ENCODE measurements at places on chromosomes 11 and 22. TPM values are rescaled to one million over a fixed set of nuclear protein-coding genes. Genes with fewer than 3 reads are reported as not detected.
A peak's percentile ranks its signal among the peaks of the same experiment; 100 is the strongest.

- DNase-seq: no peak
These were observed 30.1 kb upstream of the ANO5 start for GRCh38 chr11:22162756-22163155.

DNA sequence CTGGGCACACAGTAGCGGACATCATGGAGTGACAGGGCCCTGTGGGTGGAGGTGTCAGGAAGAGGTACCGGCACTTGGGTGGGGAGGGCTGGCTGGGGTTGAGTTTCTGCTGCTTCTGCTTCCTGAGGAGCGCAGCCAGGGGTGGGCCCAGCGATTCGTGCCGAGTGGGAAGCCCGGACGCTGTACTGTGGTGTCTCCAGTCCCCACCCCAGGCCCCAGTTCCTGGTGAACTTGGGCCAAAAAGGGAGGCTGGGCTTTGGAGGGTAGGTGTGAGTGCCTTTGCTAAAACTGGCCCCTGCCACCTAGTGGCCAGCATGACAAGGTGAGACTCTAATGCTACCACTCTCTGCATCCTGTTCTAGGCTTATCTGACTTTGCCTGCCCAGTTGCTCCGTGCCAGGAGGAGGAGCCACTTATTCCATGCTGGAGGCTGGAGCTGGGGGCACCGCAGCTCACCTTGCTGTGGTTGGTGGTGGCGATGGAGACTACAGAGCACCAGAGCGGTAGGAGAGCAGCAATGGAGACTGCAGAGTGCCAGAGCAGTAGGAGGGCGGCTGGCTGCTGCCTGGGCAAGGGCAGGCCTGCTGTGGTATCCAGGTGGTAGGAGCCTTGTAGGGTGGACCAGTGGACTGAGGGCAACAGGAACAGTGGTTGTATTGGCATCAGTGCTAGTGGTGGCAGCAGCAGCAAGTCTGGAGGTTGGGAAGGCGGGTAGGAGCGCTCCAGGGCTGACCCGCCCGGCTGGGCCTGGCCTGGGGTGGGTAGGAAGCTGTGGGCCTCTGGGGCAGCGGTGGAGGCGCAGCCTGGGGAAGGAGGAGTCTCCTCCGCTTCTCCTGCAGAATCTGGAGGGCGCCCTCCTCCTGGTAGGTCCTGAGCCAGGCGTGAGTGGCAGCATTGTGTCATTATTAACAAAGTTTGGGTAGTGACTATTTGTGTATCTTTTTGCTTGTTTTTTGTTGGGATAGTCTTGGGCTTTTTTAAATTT is 2.2 kb upstream of the RFPL2 start:
- no peak for DNase-seq

Gene RNASEH2C
- 39.0 TPM for polyA plus RNA-seq

DNA sequence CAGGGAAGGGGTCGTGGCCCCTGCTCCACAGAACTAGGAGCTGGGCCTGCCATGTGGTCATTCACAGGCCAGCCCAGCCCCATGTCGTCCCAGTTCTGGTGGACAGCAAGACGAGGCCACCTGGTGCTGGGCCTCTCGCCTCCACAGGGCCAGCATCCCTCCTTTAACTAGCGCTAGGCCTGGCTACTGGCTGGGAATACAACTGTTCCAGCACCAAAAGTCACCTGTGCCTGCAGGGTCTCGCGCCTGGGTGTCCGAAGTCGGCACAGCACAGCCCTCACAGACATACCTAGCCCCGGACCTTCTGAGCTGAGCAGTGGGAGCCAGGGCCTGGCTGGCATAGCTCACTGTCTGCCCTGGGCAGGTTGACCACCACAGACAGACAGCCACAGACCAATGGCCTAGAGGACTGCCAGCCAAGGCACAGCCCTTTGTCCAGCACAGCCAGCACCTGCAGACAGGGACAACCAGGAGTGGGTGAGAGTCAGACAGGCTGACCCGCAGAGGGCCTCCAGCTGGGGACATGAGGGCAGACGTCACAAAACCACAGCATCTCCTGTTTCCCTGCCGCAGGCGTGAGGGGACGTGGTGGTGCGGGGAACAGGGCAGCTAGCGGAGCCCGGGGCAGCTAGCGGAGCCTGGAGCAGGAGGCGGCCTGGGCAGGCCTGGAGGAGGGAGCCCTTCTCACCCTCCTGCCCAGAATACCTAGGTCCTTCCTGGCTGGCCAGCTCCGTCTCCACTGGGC is 27.2 kb upstream of the TH start:
- DNase-seq: no peak

GRCh38 chr11:77020734-77021133 is 13.5 kb upstream of the B3GNT6 start:
- no peak for DNase-seq

GRCh38 chr11:13302420-13302958 is 24.9 kb downstream of the BMAL1 start:
- no peak for DNase-seq

DNA sequence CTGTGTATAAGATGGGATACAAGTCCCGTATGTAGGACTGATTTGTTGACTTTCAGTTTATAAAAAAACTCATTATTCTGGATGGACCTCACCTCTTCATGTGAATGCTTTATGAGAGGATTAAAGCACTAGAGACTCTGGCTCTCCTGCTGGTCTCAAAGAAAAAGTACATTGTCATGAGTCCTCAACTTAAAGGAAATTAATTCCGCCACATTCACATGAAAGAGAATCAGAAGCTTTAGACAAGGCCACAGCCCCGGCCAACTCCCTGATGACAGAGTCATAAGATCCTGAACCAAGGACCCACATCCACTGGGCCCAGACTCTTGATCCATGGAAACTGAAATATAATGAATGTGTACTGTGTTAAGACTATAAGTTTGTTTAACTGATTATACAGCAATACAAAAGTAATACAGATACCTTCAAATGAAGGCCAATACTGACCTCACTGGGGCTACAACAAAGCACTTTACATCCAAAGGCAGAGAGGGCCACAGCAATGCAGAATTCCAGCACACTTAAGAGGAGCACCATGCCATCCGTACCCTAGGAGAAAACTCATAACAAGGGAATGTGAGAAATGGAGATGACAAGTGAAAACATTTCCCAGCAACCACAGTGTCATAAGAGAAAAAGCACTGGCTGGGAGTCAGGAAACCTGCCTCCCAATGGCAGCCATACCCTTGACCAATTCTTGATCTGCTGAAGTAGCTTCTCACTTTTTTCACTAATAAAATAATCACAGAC is 25.4 kb upstream of the MS4A6A start:
- no peak for DNase-seq

Gene DEUP1
- 1.4 TPM for polyA plus RNA-seq

Gene SAA1
- not detected for polyA plus RNA-seq

- no peak for DNase-seq
These were observed 42.2 kb downstream of the UBASH3B start for GRCh38 chr11:122697636-122698167.

DNA sequence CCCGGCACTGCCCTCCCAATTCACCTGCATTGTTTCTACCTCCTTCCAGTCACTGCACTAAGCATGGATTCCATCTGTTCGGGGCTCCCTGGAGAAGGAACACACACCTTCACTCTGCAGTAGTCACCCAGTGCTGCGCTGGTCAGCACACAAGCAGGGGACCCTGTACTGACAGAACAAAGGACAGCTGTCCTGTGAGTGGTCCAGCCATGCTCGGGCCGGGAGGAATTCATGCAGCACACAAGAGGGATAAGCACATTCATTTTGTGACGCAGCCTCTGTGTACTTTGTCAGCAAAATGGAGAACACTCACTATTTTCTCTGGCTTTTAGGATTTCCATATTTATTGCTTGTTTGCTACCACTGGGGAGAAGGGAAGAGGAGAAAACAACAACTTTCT is 167.3 kb downstream of the NTM start:
- DNase-seq: no peak

DNA sequence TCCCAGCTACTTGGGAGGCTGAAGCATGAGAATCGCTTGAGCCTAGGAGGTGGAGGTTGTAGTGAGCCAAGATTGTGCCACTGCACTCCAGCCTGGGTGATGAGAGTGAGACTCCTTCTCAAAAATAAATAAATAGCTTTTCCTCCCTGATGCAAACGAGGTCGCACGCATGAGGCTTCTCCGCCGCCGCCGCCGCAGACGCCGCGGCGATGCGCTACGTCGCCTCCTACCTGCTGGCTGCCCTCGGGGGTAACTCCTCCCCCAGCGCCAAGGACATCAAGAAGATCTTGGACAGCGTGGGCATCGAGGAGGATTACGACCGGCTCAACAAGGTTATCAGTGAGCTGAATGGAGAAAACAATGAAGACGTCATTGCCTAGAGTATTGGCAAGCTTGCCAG is 20.0 kb upstream of the RAB39A start:
- DNase-seq: no peak

DNA sequence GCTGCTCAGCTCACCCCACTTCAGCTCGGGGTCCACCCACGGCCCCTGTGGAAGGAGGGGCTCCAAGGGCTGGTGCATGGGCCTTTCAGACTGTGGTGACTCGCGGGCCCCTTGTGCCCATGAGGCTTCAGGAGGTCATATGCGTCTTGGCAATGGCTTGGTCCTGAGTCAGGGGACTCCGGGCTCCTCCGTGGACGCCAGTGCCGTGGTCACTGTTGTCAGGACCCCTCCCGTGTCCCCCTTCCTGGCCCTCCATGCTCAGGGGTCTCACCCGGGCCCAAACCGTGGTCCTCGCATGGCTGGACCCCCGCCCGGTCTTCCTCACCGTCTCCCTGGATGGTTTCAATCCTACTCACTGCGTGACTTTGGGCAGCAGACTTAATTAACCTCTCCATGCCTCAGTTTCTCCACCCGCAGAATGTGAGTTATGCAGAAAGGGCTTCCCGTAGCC is 436.4 kb downstream of the TBC1D22A start:
- DNase-seq: no peak

- no peak for DNase-seq
These were observed 2.0 kb upstream of the KDELR3 start for GRCh38 chr22:38465673-38466490.

DNA sequence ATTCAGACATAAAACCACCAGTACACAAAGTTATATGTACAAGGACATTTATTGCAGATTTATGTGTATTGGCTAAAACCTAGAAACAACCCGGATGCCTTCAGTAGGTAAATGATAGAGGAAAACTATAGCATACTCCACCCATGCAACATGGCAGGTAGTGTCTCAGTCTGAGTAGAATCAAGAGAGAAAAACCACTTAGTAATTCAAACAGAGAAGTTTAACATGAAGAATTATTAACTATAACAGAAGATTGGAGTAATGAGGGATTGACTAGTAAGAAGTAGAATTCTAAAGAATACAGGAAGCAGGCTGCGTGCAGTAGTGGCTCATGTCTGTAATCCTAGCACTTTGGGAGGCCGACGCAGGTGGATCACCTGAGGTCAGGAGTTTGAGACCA is 16.2 kb upstream of the SPTY2D1 start:
- DNase-seq: no peak

- peak; percentile 70 for DNase-seq
These were observed 219.9 kb downstream of the MN1 start for GRCh38 chr22:27581688-27582087.

DNA sequence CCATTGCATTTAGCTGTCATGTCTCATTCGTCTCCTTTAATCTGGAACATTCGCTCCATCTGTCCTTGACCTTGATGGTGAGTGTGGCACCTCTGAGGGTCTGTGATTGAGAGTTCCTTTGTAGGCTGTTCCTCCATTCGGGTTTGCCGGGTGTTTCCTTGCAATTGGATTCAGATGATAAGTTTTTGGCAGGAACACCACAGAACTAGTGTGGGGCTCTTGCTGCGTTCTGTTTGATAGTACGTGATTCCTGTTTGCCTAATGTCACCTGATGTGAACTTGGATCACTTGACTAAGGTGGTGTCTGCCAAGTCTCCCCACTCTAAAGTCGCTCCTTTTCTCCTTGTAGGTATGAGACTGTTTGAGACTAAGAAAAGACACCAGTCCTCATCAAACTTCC is 109.7 kb upstream of the TMEM45B start:
- DNase-seq: no peak

DNA sequence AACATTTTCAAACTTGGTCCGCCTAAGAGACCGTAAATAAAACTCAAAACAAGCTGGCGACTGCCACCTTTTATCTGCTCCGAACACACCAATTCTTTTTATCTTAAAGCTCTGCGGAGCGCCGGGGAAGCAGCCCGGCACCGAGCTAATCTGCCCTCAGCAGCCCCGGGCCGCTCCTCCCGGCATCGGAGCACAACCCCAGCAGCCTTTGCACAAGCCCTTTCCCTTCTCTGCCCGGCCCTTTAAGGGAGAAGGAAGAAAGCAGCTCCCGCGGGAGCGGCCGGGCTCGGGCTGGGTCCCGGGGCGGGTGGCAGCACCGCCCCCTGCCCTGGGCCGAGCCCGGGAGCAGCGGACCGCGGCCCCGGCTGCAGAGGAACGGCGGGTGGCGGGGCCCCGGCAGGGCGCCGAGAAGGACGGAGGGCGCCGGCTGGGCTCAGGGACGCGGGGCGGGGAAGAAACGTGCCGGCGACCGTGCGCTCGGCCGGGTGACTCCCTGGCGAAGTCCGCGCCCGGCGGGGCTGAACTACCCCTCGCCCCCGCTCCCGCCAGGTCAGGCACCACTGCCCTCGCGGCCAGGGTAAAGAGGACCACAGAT is 133.6 kb upstream of the C11orf58 start:
- DNase-seq: peak; percentile 37

DNA sequence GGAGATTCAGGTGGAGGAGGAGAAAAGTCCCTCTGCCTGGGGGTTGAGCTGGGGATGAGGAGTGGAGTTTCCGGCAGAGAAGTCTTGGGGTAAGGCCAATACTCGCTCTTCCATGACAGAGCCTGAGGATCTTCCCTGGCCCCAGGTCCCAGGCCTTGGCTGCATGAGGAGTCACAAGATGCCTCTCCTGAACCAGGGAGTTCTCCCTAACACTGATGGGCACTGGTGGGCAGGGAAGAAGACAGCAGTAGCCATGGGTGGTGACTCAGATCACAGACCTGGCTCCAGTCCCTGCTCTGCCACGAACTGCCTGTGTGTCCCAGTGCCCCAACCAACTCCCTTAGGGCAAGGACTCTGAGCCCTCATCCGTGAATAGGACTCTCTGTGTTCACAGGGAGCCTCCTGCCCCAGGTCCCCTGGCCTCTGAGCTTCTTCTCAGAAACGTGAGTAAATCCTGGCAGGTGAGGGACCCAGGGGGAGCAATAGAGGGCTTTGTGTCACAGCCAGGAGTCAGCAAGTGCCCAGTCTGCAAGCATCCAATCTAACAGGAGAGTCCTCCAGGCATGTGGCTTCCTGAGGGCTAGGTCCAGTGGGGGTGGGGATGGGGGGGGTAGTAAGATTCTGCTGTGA is 45.5 kb upstream of the FTH1 start:
- DNase-seq: no peak

Gene APLNR
- polyA plus RNA-seq: 88.7 TPM

Gene MMP13
- polyA plus RNA-seq: not detected

GRCh38 chr11:35712533-35712932 is 50.0 kb downstream of the TRIM44 start:
- DNase-seq: peak; percentile 44

GRCh38 chr11:130677486-130678153 is 229.2 kb downstream of the ADAMTS15 start:
- no peak for DNase-seq

DNA sequence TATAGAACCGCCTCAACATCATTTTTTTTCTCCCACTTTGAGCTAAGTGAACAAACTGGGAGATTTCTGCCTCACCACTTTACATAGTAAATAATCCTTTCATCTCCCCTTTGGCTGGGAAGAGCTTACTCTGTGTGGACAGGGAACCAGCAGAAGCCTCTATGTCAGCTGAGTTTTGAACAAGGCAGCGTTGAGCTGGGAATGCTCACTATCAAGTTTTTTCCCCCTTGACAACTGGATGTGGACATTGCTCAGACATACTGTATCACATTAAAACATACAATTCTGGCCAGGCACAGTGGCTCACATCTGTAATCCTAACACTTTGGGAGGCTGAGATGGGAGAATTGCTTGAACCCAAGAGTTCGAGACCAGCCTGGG is 46.0 kb downstream of the AHNAK start:
- DNase-seq: no peak

- DNase-seq: peak; percentile 47
These were observed at the start of gene STX3 for GRCh38 chr11:59754859-59755700. Gene STX3 (plus strand): TSS chr11:59755376. CDS start chr11:59755606, 230 bp downstream.

Gene MISFA
- 18.2 TPM for polyA plus RNA-seq
